Stimulated activated CD4-positive, alpha-beta T cell treated with anti-CD3 and anti-CD28 coated beads, Interleukin-1b, Interleukin-23, amount 100 ng/mL, for 4 hours (primary cell): ENCODE measurements at places on chromosomes 11 and 22.

DNA sequence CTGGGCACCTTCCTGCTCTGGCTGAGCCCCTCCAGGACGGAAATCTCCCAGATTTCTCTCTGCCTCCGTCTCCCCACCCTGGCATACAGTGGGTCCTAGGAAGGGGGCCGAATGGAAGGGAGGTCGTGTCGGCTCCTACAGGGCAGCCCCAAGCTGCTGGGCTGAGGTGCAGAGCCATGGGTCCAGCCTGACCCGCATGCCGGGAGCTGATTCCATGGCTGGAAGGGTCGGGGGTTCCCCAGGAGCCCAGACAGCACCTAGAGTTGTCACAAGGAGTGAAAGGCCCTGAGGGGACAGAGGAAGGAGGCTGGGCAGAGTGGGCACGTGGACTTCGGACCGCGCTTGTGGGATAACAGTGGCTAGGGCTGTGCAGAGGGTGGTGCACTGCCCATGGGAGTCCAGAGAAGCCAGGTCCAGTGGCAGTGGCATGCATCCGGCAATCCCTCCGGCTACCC lies 16.5 kb downstream of the CCND1 start:
- no peak for DNase-seq

- no peak for DNase-seq
Measured at GRCh38 chr22:44445731-44446130, 52.3 kb downstream of the RTL6 start.

DNA sequence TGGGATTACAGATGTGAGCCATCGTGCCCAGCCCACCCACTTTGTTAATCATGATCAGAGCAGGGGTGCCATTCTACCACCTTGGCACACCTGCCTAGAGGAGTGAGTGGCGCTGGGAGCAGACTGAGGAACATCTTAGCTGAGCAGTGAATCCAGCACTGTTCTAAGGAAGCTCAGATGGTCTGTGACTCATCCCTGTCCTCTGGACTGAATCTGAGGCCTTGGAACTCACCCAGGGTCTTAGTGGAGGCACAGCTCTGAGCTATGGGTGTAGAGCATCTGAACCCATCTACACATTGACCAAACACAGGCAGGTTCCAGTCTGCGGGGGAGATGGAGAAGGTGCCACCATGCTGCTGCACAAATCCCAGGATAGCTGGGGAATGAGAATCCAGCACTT lies 14.9 kb downstream of the PGAP2 start:
- no peak for DNase-seq

DNA sequence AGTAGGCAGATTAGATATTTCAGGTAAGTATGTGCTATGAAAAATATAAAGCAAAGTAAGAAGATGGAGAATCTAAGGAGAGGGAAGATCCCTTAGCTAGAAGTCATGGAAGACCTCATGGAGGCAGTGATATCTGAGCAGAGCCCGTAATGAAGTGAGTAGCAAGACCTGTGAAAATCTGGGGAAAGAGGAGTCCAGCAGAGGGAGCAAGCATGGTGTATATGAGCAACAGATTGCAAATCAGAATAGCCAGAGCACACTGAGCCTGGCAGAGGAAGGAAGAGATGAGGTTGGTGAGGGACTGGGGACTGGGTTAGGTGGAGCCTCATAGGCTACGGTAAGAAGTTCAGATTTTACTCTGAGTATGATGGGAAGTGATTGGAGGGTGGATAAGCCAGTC lies 9.4 kb downstream of the LHFPL7 start:
- DNase-seq = no peak

GRCh38 chr11:124041254-124041653 lies at the start of gene OR10G7:
TSS of gene OR10G7 (minus strand) at chr11:124041325. CDS start at chr11:124039001, 2,324 bp downstream.
- DNase-seq = no peak

DNA sequence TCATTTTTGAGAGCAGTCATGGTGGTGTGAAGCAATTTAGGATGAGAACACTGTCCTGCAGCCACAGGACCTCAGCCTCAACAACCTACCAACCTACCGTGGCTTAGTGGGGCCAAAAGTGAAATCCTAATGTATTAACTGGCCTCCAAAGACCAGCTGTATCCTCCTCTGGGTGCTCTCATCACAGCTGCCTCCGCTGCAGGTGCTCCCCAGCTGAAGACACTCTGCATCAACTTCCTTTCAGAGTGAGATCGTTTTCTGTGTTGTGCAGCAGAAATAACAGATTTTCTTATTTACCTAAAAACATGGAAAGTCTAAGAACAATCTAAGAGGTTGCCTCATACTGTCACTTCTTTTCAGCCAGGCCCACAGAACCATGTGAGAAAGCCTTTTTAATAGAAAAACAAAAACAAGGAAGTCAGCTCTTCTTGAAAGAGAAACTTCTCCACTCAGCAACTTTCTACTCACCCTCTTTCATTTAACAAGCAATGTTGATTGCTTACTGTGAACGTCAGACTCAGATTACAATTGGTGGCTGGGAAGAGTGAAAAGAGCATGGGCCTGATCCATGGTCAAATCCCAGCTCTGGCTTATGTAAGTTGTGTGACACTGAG lies 136.1 kb downstream of the TENM4 start:
- DNase-seq = no peak

DNA sequence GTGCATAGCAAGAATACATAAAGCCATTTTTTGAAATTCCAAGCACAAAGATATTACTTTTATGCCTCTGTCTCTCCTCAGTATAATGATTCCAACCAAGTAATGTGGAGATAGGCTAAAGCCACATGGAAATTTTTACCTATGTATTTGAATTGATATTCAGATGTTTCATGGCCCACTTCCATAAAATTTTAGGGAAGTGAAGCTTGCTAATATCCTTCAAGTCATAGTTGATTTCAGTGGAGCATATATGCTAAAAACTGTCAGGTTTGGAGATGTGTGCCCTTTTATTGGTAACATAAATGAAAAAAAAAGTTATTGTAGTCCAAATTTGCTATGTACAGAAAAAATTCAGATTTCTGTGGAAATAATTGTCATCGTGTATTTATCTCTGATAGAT lies 12.3 kb downstream of the MS4A4E start:
- DNase-seq = no peak

- no peak for DNase-seq
Measured at GRCh38 chr11:78290293-78291176, 101.8 kb downstream of the USP35 start.

GRCh38 chr22:41447435-41448188 lies 1.0 kb upstream of the TOB2 start:
- DNase-seq = peak; percentile 55

DNA sequence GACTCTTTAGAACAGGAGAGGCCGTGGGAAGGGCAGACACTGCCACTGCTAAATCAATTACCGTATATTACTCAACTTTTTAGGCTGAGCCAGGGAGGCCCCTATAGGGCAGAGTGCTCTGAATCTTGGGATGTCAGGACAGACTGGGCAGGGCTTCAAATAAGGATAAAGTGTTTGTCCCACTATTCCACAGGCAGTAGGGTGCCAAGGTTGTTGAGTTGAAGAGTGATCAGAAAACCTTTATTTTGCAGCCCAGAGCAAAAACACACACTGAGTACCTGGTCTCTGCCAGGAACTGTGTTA lies 1.6 kb upstream of the B4GAT1 start:
- no peak for DNase-seq

DNA sequence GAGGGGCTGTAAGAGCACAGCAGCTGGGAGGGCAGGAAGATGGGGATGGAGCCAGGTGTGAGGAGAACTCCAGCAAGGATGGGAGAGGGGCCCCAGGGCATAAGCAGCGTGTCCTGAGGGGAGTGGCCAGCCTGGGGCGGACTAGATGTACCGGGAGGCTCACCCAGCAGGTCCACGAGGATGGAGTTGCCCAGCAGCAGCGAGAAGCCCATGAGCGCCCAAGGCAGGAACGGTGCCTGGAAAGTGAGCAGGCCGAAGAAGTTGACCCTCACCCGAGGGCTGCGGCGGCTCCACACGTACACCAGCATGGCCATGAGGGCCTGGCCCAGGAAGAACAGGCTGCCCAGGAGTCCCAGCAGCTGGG lies 1.3 kb downstream of the DERL3 start:
- no peak for DNase-seq

DNA sequence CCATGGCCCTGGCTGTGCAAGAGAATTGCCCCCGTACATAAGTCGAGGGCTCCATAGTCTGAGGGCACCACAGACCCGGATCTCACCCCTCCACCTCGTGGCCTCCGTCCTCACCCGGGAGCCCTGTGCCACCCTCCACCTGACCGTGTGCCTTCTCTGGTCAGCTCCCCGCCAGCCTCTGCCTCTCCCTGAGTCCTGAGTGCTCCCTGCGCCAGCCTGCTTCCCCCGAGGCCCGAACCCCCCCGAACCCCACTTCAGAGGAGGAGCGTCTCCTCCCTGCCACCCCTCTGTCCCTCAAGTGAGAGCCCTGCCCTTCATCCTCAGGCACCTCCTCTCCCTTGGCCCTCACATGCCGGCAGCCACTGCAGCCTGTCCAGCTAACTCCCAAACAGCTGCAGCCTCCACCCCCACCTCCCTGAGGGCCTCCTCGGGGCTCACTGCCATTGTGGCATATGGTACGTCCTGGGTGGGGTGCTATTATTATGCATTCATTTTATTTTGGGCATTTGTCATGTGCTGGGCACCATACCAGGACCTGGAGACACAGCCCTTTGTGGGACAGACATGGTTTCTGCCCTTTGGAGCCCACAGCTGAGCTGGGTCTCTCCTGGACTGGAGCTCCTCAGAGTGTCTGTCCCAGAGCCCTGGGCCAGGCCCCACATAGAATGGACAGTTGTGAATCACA lies 67.2 kb downstream of the MYO7A start:
- no peak for DNase-seq

DNA sequence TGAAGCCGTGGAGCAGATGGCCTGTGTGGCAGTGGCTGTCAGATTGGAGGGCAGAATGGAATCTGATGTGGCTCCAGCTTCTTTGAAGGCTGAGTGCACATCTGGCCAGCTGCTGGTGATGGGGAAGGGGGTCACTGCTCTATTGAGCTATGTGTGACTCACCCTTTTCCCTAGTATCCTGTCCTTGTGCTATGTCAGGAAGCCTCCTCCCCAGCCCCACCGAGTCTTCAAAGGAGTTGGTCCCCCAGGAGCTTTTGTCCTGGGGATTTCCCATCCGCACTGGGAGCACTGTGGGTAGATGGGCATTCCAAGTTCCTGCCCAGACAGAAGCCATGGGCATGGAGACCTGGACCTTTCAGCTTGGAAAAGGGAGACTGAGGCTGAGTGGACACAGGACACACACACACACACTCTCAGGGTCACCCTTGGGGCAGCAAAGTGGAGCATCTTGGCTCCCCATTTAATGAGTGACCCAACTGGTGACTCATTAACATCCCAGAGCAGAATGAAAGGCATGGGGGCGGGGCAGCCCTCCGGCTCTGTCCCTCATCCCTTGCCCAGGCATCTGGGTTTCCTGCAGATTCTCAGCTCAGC lies 3.3 kb downstream of the SERPINH1 start:
- no peak for DNase-seq

DNA sequence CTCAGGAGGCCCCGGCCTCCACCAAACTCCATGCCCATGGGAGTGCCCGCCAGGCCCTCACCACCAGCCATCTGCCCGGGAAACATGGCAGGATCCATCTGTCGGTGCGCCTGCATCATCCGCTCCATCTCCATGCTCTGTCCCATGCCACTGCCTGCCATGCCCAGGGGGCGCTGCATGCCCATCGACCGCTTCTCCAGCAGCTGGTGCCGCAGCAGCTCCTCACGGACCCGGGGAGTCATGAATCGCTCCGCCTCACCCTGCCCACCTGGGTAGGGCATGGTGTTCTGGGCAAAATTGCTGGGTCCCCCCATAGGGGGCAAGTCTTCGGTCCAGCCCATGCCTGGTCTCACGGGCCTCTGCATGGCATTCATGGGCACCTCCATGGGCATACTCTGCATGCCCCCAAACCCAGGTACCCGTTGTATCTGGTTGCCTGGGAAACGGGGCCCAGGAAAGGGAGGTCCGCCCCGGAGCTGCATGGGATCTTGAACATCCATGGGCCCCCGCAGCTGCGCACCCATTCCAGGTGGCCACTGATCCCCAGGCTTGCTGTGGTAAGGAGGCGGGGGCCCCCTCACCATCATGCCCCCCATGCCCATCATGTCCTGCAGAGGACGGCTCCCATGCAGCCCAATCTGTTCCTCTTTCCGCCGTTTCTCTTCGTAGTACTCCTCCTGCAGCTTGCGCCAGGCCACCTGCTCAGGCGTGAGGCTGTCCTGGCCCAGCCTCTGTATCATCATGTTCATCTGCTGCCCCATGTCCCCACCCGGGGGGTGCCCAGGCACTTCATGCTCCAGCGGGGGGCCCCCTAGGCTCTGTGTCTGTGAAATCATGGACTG lies 18.0 kb downstream of the CXCR5 start:
- no peak for DNase-seq

- no peak for DNase-seq
Measured at GRCh38 chr22:36379593-36380361, 8.0 kb downstream of the MYH9 start.

DNA sequence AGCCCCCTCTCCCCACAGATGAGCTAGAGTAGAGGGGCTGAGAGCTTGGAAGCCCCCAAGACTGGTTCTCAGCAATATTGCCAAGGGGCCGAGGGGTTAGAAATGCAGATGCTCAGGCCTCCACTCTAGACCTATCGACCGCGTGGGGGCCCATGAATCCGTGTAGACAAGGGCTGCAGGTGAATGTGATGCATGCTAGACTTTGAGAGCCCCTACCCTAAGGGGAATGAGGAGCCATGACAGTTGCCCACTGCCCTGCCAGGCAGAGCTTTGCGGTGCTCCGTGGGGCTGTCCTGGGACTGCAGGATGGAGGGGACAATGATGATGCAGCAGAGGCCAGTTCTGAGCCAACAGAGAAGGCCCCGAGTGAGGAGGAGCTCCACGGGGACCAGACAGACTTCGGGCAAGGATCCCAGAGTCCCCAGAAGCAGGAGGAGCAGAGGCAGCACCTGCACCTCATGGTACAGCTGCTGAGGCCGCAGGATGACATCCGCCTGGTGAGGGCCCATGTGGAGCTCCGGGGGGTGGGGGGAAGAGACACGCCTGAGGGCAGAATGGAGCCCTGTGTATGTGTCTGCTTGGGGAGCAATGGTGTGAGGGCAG lies 1.3 kb downstream of the SSH3 start:
- no peak for DNase-seq

DNA sequence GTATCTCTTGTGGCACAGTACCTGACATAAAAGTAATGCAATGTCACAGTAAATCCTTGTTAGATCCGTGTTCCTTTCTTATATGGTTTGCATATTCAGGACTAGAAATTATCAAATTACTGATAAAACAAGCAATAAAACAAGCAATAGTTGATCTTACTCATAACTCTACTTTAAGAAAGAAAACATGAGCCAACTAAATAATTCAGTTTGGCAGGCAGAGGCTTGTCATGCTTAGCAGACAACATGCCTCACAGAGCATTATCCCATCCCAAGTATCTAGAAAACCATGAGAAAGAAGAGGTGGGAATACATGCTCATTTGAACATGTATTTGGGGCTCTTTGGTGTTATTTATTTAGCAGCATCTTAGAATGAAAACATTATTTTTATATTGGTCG lies 241.9 kb downstream of the SOX6 start:
- no peak for DNase-seq

- no peak for DNase-seq
Measured at GRCh38 chr11:92962446-92962845, 7.0 kb upstream of the MTNR1B start.
